ENCODE measurements at places on chromosomes 16 and 17.

DNA sequence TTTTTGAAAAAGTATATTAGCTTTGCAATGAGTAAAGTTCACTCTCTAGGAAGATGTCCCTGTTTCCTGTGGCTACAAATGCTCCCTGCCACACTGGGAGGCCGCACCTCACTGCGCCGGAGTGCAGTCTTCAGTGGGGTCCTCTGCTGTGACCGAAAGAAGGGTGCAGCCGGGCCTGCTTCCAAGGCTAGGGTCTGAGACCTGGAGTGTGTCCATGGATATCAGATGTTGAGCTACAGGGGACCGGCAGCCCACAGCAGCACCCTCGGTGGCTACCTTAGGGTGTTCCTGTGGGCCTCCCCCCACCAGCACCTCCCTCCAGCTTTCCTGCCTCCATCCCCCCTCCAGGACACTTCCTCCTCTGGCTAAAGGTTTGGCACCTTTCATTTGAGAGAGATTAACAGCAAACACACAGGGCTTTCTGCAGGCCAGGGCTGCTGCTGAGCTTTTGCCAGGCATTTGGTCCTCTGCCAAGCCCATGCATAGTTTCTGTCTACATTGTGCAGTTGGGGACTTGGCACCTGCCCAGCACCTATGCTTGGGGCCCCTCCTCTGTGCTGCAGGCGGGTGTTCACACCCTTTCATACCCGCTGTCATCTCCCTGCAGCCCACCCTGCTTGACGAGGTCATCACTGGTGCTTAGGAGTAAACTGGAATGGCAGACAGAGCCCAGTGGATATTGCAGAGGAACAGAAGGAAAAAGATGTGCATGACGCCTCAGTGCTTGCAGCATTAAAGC, 33.8 kb upstream of the CRISPLD2 start:
- peak; percentile 21 for DNase-seq

- no peak for DNase-seq
These were observed 32.7 kb upstream of the NAT9 start for GRCh38 chr17:74808714-74809430.

DNA sequence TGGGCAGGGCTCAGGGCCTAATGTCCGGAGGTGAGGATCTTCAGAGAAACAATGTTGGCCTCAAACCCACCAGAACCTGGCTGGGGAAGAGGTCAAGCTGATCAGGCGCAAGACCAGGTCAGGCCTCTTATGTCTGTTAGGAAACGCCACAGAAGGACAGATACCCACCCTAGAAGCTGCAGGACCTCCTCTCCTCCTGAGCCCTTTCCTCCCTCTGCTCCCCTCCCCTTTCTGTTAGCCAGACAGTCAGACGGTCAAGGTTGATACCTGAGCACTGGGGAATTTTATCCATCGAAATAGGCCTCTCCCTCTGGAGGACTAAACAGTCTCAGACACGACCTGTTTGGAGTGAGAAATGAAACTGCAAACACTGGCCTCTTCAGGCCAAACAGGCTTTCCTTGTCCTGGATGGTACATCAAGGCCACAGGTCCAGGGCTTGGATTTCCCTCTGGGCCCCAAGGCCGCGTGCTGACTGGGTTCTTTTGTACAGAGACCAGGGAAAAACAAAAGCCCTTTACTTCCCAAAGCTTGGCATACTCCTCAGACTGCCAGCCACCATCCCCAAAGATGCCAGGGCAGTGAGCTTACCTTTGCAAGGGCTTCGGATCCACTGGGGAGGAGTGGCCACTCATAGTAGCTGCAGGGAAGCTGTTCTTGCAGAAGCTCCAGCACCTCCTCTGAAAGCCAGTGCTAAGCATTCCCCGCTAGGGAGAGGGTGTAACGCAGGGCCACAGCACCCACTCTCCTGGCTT, 135.8 kb downstream of the CCDC182 start:
- no peak for DNase-seq

DNA sequence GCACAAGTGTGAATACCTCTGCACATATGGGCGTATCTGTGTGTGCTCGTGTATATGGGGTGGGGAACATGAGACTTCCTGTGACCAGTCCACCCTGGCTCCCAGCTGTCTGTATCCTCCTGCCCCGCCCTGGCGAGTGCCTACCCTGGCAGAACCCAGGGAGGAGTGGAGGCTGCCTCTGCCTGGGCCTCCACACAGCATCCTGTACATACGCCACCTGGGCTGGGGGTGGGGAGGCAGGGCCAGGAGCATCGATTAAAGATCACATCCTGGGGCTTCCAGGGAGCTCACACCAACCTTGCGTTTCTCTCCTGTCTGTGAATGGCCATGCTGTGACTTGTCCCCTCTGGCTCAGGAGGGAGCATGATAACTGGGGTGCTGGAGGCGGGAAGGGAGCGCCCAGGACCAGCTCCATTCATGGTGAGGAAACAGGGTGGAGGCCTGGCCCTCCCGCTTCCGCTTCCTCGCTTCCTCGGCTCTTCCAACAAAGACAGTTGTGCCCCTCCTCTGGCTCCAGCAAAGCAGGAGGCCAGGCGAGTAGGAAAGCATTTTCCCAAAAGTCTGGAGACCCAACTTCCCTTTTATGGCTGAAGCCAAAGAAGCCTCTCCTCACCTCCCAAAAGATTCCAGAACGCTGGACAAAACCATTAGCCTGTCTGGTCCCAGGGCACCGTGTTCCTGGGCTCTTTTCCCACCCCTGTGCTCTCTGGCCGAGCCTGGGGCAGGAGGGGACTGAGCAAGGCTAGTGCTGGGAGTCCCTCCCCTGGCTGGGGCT, 22.9 kb downstream of the ADAM11 start:
- DNase-seq: no peak

GRCh38 chr17:67959510-67959909, 36.8 kb downstream of the C17orf58 start:
- DNase-seq: no peak

DNA sequence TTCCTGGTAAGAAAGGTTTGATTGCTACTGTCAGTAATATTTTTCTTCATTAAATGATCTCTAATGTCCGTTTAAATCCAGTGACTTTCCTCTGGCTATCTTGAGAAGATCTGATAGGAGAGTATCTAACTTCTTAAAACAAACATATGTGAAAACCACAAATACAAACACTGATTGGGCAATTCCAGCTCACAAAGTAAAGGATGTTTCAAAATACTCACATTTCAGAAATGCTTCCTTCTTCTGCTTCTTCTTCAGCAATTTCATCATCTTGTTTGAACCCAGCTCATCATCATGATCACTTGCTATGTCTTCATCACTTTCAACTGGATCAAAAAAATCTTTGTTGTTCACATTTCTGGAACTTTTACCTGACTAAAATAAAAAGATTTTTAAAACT, 64.3 kb upstream of the RBL2 start:
- no peak for DNase-seq

DNA sequence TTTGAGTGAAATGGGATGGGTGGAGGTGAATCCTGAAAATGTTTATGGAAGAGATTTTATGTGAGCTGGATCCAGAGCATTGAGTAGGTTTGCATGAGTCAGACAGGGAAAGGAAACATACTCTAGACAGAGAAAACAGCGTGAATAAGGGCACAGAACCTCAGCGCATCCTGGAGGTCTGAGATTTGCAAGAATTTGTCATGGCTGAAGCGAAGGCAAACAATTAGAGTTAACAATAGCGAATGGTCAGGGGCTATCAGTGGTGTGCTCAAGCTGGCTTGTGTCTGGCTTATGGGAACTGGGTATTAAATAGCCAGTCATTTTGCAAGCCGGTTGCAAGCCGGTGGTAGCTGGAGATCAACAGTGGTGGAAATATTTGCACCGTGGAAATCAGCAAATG, 36.4 kb downstream of the MAP2K6 start:
- no peak for DNase-seq

- no peak for DNase-seq
These were observed 69.5 kb downstream of the HIC1 start for GRCh38 chr17:2124391-2124790.

DNA sequence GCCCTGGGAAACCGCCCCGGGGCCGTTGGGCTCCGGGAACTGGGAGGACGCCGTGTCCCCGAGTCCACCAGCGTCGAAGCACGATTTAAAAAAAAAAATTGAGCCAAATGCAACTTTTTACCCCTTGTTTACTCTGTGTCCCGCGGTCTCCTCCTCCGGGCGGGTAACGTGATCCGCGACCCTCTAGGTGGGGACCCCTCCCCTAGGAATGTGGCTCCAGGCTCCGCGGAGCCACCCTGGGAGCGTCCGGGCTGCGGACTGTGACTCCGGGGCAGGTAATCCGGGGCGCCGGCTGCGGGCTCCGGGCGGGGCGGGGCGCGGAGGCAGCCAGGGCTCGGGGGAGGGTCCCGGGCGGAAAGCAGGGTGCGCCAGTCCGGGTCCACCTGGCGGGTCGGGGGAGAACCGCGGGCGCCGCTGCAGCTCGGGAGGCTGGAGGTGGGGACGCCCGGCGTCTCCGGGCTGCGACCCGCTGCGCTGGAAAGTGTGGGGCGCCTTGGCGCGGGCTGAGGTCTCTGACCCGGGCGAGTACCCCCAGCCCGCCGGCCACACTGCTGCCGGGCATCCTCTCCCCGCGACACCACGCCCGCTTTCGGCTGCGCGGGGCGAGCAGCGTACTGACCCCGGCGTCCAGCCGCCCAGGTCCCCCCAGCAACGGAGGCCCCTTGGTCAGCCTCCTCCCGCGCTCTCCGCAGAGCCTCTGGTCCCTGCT, 852 bp upstream of the HELZ start:
- peak; percentile 22 for DNase-seq

- DNase-seq: no peak
These were observed 36.8 kb downstream of the RPGRIP1L start for GRCh38 chr16:53666786-53667415.

GRCh38 chr17:8365143-8365542, 11.4 kb downstream of the KRABD2 start:
- no peak for DNase-seq
